Stimulated activated CD4-positive, alpha-beta T cell treated with anti-CD3 and anti-CD28 coated beads, Interleukin-15, amount 100 ng/mL, for 48 hours (primary cell): ENCODE measurements at places on chromosomes 3 and 15.

GRCh38 chr15:67100801-67101581 lies 35.6 kb downstream of the SMAD3 start:
- DNase-seq = peak; percentile 71

DNA sequence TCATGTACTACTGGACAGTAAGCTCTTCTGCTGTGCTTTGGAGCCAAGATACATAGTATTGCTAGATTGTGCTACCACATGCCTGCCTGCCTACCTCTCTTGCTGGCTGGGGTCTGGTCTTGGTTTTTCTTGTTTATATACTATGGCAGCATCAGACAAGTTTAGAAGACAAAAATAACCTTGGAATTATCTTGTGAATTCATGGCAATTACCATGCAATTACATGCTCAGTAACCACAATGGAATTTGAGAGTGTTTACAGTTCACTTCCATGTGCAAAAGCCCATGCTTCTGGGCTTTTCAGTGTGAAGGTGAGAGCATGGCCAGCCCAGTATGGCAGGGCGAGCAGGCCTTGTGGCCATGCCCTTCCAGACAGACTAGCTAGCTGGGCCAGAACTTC lies 48.0 kb upstream of the C15orf61 start:
- DNase-seq = no peak

DNA sequence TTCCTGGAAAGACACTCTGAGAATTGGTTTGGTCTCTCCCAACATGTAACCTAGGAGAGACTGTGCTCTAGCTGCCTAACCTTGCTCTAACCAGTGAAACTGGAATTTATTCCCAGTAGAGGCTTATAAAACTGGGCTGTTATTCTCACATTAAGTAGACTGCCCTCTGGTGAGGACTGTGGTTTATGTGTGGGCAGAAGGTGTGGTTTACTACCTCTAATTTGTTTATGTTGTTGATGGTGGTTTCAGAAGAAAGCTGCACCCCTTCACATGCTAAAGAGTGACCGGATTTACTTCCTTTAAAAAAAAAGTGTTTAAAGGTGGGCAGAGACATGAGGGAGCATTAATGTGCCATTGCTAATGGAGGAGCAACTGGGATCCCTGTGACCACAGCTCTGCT lies 273.2 kb downstream of the MECOM start:
- DNase-seq = no peak

DNA sequence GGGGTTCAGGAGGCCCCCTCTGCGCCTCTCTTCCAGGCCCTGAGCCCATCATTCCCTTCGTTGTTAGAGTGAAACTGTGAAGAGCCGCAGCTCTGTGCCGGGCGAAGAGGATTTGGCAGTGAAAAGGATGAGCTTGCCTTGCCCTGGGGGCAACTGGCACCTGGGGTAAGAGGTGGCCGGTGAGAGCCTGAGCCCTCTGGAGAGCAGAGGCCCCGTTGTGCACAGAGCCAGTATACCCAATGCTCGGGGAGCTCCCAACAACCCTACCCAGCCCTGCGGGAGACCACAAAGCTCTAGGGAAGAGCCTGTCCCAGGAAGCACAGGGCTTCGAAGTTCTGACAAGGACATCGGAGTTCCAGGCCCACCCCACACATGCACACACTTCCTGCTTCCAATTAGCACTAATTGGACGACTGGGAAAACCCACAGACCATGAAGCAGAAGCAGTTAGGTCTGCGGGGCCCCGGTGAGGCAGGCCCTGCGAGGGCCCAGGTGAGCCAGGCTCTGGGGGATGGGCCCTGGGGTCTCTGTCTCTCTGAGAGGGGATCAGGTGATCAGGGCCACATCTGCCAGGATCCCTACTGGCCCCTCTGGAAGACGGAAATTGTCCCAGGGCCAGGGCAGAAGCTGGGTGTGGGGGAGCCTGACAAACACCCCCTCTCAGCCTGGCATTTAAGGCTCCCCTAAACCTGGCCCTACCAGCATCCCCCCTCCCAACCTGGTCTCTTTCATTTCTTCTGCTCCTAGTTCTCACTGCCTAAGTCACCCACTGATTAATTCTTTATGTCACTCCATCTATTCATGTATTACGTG lies 27.9 kb upstream of the SFMBT1 start:
- DNase-seq = no peak

GRCh38 chr3:149494022-149494758 lies 19.7 kb downstream of the TM4SF4 start:
- DNase-seq = no peak

GRCh38 chr15:62765916-62766315 lies 276.6 kb upstream of the TPM1 start:
- DNase-seq = no peak

- no peak for DNase-seq
Measured at GRCh38 chr15:31499953-31500765, 173.5 kb downstream of the KLF13 start.

DNA sequence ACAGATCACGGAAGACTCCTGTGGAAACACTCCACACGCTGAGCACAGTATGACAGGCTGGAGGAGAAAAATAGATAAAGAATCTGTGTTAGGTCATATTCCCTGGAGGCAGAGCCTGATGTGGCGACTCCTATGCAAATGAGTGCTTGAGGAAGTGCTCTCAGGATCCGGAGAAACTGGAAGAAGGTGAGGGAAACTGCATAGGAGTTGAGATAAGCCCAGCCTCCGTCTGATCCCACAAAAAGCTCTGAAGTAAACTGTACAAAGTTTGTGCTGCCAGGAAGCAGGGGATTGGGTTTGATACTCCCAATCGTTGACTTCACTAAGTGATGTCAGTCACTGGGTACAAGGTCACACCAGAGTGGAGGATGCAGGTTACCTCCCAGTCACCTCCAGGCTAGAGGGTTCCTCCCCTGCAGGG lies 33.4 kb downstream of the OSBPL10 start:
- no peak for DNase-seq

DNA sequence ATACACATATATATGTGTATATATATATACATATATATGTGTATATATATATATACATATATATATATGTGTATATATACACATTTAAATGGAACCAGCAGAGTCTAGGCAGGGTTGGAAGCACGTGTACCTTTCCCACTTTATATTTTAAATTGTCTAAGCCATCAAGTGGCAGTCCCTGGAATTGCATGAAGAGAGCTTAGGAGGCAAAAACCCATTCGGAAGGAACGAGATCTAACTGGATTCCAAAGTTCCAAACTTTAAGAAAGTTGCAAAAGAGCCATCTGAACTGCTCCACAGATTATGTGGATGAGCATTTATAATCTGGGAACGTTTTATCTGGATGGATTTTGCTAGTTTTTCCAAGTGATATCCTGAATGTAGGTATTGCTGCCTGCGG lies 186.5 kb downstream of the FOXP1 start:
- DNase-seq = no peak

DNA sequence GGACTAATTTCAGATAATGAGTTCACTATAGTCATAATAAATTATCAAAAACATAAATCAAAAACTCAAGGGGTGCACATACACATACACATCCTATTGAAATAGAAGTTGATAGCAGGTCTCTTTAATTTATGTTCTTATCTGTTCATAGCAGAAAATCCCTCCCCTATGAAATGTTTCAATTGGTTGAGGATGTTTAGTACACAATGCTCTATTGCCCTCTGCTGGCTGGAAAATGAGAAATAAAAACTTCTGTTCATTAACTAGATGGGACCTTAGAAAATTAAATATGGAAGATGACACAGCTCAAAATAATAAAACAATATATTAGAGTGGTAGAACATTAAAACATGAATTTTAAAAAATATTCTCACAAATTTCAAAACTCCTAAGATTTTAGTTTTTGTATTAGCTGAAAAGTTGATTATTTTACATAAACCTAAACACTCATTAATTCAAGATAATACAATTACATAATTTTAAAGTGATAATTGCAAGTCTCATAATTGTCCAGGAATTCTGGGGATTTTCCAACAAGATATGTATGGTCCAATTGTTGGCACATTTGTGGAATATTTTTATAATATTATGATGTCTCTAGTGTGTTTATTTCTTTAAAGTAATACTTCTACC lies 735.0 kb downstream of the ROBO1 start:
- DNase-seq = no peak

- no peak for DNase-seq
Measured at GRCh38 chr3:168342946-168343850, 247.5 kb upstream of the GOLIM4 start.

- no peak for DNase-seq
Measured at GRCh38 chr15:82778755-82779154, 27.1 kb downstream of the FSD2 start.

- DNase-seq = no peak
Measured at GRCh38 chr15:70742928-70743327, 20.4 kb downstream of the UACA start.
